ENCODE measurements at places on chromosomes 2 and 18.
A peak's percentile ranks its signal among the peaks of the same experiment; 100 is the strongest.

DNA sequence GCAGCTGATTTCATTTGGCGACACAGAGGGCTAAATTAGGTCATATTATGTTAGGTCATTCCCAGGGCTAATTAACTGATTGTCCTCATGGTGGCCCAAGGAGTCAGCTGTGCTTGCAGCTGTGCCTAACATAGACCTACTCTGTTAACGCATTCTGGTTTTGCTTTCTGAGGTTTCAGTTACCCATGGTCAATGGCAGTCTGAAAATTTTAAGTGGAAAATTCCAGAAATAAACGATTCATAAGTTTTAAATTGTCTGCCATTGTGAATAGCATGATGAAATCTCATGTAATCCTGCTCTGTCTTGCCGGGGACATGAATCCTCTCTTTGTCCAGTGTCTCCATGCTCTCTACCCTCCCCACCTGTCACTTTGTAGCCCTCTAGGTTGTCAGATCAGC, 168.7 kb downstream of the KCNS3 start:
- peak; percentile 44 for DNase-seq

GRCh38 chr2:235080101-235080500, 128.3 kb downstream of the SH3BP4 start:
- DNase-seq = no peak

- DNase-seq = no peak
Observed at GRCh38 chr2:48525269-48525943, 4.5 kb upstream of the STON1 start.

- no peak for DNase-seq
Observed at GRCh38 chr2:7730449-7730848, 813.2 kb downstream of the RNF144A start.

- no peak for DNase-seq
Observed at GRCh38 chr2:159010340-159010739, 41.9 kb downstream of the TANC1 start.

DNA sequence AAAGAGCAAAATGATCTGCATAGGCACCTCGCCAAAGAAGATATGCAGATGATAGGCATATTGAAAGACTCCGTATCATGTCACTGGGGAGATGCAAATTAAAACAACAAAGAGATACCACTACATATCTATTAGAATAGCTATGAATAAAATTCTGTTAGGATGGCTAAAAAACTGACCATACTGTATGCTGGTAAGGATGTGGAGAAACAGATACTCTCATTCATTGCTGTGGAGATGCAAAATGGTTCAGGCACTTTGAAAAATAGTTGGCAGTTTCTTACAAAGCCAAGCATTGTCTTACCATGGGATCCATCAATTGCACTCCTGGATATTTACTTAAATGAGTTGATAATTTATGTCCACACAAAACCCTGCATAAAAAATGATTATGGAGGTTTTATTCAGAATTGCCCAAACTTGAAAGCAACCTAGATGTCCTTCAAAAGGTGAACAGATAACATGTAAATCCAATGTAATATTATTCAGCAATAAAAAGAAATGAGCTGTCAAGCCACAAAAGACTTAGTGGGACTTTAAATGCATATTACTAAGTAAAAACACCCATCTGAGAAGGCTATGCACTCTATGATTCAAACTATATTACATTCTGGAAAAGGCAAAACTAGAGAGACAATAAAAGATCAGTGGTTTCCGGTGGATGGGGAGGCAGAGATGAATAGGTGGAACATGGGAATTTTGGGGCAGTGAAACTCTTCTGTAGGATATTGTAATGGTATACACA, 31.2 kb downstream of the ZNF385B start:
- no peak for DNase-seq

DNA sequence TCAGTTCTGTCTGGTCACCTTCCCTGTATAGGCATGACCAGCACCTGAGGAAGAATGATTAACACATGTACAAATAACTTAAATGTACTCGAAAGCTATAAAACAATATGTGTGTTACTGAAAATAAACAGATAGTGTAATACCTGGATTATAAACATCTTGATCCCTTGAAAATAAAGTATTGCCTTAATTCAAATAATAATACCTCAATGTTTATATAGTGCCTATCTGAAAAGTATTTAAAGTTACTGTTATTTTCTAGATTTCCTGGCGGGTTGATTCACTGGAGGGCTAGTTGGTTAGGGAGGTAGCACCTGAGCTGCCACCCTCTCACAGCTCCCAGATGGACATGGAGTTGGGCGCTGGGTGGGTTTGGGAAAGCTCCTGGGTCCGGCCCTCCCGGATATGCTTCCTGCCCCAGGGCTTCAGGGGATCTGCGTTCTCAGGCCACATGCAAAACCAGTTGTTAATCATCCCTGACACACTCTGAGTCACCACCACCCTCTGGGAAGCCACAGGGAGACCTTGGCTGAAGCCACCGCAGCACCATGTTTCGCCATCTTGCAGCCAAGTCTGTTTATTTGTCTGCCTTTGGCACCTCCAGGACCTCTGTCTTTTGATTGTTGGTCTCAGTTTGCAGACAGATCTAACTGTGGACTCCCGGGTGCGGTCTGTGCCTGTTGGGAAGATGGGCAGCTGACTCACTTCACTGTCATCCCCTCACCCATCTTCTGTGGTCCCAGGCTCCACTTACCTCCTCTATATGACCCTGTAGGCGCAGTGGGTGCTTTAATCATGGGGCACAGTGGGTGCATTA, 35.3 kb downstream of the RAB31 start:
- peak; percentile 97 for DNase-seq

DNA sequence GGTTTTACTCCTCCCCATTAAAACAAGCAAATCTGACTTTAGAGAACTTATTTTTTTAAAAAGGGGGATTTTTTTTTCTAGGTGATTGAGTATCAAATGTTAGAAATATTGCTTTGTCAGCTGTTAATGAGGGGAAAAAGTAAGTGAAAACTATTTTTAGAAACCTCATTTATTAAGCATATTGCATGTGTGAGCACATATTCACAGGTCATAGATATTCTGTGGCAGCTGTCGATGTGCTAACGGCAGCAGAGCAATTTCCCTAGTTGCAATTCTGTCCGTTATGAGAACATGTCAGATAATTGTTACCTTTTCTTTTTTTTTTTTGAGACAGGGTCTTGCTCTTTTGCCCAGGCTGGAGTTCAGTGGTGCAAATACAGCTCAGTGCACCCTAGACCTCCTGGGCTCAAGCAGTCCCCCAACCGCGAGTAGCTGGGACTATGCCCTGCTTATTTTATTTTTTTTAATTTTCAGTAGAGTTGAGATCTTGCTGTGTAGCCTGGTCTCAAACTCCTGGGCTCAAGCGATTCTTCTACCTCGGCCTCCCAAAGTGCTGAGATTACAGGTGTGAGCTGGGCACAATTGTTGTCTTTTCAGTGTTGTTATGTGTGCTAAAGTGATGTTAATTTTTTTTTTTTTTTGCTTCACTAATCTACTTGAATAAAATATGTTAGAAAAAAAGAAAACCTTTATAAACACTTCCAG, 69.8 kb downstream of the MTA3 start:
- DNase-seq = no peak

DNA sequence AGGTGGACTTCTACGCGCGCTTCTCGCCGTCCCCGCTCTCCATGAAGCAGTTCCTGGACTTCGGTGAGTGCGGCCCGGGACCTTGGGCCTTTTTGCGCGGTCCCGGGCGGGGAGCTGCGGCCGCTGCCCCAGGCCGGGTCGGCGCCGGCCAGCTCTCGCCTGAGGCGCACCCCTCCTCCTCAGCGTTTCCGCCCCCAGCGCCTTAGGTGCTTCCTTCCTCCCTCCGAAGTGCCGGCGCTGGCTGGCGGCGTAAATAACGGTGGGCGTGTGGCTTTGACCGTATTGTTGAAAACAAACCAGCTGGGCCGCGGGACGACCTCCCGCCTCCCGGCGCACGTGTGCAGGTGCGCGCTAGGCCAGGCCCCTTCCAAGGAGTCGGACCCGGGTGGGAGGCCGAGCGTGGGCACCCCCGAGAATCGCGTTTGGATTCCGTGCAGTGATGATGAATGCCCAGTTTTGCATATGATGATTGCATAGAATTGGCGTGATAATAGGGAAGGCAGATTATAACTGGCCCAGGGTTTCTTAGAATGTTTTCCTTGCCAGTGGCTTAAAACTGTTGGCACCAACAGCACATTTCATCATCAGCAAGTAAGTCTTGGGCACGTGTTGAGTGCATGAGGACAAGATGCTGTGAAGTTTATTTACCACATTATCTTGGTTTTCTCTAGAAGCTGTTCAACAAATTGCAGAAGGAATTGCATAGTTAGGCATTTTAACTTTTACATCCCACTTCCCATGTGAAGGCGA, 569 bp downstream of the PDK1 start:
- DNase-seq = peak; percentile 54

DNA sequence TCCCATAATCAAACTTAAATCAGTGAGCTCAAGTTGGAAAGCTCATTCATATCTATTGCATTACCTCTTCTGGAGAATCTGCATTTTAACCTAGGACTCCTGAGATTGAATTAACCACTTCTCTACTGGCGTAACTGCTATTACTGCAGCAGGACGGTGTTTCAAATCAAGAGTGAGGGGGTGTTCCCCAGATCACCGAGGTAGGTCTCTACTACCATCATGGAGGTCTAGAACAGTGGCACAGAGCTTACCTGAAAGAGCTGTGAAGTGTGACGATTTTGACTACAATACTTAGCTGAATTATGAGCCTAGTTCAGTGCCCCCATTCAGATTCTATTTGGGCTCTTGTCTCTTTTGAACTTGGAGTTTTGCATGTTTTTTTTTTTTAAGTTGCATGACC, 119.5 kb downstream of the POLE4 start:
- no peak for DNase-seq

DNA sequence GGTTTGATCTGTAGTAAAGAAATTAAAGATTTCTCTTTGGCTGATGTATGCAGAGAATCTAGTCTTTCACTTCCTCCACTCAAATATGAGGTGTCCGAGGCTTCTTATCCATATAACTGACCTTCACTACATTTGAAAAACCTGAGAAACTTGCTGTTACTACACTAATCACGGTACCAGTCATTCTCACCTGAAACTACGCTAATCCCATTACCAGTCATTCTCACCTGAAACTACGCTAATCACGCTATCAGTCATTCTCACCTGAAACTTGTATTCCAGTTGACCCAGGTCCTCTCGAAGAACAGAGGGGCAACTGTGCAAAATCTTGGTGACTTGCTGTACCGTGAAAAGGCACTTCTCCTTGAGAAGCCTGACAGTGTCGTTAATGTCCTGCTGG, 5.1 kb downstream of the MTERF4 start:
- no peak for DNase-seq

All from MV-4-11 (cell line).